ENCODE measurements at places on chromosomes 4 and X.

- H3K4me3 ChIP-seq, result no peak overlapping the region
- H3K27me3 ChIP-seq, result peaks cover 2% of the 10 kb centered on the region
- peaks cover 62% of the 10 kb centered on the region for H3K4me1 ChIP-seq
Observed at GRCh38 chr4:184099000-184099399, 118.7 kb downstream of the ENPP6 start.

DNA sequence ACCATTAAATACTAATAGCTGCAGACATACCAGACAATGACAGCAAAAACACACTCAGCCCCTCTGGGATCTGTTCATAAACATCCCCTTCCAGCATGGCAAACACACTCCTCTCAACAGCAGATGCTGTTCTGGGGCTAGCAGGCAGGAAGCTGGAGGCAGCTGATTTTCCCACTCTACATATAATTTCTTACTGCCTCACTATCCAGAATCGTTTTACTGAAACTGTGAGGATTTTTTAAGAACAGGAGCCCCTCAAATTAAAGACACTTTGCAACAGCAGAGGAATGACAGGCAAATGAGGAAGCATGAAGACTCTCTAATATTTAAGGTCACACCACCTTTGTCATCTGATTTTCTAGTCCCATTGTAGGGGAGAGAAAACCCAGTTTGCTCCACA lies 2.2 kb downstream of the MAPK10 start:
- peaks cover 2% of the 10 kb centered on the region for H3K36me3 ChIP-seq
- H3K27ac ChIP-seq, result no peak overlapping the region
- H3K27me3 ChIP-seq, result no peaks in the 10 kb centered on the region
- H3K4me3 ChIP-seq, result no peak overlapping the region
- H3K4me1 ChIP-seq, result peaks cover 26% of the 10 kb centered on the region
- DNase-seq, result no peak

DNA sequence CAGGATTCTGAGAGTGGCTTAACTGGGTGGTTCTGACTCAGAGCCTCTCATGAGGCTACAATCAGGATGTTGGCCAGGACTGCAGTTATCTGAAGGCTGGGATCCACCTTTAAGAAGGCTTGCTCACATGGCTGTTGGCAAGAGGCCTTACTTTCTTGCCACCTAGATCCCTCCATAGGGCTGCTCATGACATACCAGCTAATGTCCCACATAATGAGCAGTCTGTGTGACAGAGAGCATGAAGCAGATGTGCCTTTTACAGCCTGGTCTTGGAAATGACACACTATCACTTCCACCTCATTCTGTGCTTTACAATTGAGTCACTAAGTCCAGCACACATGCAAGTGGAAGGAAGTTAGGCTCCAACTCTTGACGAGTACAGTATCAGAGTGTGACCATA lies 4.3 kb upstream of the RBM3 start:
- H3K27ac ChIP-seq, result no peak overlapping the region
- no peak for DNase-seq
- H3K27me3 ChIP-seq, result no peaks in the 10 kb centered on the region
- H3K36me3 ChIP-seq, result peaks cover 3% of the 10 kb centered on the region
- H3K4me3 ChIP-seq, result no peak overlapping the region

- H3K27me3 ChIP-seq, result peaks cover 12% of the 10 kb centered on the region
- H3K36me3 ChIP-seq, result no peaks in the 10 kb centered on the region
- peaks cover 17% of the 10 kb centered on the region for H3K4me1 ChIP-seq
- H3K27ac ChIP-seq, result no peak overlapping the region
- DNase-seq, result no peak
Observed at GRCh38 chrX:17497193-17497592, 122.2 kb downstream of the NHS start.

- H3K4me1 ChIP-seq, result peaks cover 14% of the 10 kb centered on the region
- no peaks in the 10 kb centered on the region for H3K36me3 ChIP-seq
- no peaks in the 10 kb centered on the region for H3K27me3 ChIP-seq
- no peak overlapping the region for H3K4me3 ChIP-seq
- H3K27ac ChIP-seq, result peak overlapping the region; percentile 44
- no peak for DNase-seq
Observed at GRCh38 chrX:29662759-29663503, 552.4 kb upstream of the MAGEB2 start.

- H3K27me3 ChIP-seq, result no peaks in the 10 kb centered on the region
- no peaks in the 10 kb centered on the region for H3K4me1 ChIP-seq
- no peak overlapping the region for H3K4me3 ChIP-seq
- H3K36me3 ChIP-seq, result peaks cover 6% of the 10 kb centered on the region
- no peak overlapping the region for H3K27ac ChIP-seq
Observed at GRCh38 chrX:97416461-97416860, 532.8 kb downstream of the RPA4 start.

DNA sequence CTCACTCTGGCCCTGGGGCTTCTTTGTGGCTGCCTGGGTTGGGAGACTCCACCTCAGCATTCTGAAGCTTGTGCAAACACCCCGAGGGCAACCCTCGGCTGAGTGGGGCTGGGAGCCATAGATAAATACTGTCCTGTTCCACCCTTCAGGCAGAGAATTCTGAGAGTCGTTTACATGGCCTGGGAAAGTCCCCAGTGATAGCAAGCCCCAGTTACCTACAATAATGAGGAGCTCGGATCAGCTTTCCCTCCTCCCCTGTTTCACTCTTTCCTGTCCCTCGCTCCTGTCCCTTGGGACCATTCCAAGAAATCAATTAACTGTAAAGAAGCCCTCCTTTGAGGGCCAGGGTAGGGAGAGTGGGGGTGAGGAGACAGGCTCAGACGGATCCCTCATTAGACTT lies 31.6 kb upstream of the DDX3X start:
- peak overlapping the region; percentile 86 for H3K27ac ChIP-seq
- H3K36me3 ChIP-seq, result no peaks in the 10 kb centered on the region
- H3K4me3 ChIP-seq, result no peak overlapping the region

DNA sequence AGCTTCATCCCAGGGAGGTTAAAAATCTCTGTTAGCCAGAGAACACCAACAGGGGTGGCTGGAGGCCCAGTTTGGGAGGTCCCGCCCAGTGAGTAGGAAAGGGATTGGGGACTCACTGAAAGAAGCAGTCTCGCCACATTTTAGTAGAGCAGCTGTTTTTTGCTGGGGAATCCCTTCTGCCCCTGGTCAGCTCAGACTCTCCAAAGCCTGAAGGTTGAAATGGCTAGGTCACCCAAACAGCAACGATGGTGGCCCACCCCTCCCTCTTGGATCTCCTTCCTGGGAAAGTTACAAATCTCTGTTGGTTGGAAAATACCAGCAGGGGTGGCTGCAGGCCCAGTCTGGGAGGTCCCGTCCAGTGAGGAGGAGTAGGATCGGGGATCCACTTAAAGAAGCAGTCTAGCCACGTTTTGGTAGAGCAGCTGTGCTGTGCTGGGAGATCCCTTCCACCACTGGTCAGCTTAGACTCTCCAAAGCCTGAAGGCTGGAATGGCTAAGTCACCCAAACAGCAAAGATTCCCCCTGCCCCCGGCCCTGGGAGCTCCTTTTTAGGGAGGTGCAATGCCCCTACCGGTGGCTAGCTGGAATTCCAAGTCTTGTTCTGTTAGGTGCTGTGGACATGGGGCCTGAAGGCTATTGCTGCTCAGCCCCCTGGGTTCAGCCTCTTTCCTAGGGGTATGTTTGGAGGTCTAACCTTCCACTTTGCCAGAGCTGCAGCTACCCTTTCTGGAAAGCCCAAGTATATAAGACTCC lies 40.0 kb upstream of the TEX13A start:
- no peak for DNase-seq
- H3K36me3 ChIP-seq, result no peaks in the 10 kb centered on the region

Measured in mesothelial cell of epicardium (in vitro differentiated cells).